ENCODE measurements at places on chromosomes 11 and 22.

- no peak for DNase-seq
Observed at GRCh38 chr11:71089571-71089970, 162.8 kb downstream of the SHANK2 start.

- no peak for DNase-seq
Observed at GRCh38 chr22:20008221-20008995, 8.2 kb downstream of the ARVCF start.

- peak; percentile 72 for DNase-seq
Observed at GRCh38 chr22:37777122-37777687, 30.5 kb upstream of the GCAT start.

- DNase-seq, result peak; percentile 43
Observed at GRCh38 chr11:113345978-113346377, 31.6 kb downstream of the TTC12 start.

Measured in renal pelvis (tissue), 12 donors.